ENCODE measurements at places on chromosomes 3 and 15.

DNA sequence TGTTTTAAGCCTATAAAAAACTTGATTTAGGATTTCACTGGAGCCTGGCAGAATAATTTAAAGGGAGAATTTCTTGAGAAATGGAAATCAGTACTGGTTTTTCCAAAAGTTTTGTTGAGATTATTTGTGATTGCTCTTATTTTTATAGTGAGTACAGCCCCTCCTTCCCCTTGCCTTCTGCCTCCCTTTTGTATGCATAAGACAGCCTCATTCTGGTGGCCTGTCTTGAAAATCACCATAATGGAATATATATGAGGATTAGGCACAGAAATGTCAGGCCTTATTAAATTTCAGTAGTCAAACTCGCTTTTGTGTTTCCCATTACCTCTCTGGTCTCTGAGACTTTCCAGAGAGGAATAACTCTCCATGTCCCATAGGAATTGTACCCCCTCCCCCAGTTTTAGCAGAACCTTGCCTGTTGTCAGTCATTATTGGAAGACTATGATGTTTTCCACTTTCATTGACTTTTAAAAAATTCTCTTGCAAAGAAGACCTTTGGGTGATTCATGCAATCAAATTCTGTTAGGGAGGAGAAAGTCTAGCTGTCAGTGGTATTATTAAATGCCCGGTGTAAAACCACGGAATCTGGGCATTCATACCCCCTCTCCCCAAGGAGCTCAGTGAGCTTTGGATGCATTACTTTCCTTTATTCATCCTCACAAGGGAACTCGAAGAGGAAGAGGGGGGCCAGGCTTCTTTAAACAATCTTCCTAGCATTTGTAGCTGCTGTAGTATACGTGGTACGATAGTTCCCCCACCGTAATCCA lies 171.6 kb upstream of the TSC22D2 start:
- DNase-seq, result no peak

- no peak for DNase-seq
Observed at GRCh38 chr15:41883484-41883825, 10.4 kb downstream of the SPTBN5 start.

DNA sequence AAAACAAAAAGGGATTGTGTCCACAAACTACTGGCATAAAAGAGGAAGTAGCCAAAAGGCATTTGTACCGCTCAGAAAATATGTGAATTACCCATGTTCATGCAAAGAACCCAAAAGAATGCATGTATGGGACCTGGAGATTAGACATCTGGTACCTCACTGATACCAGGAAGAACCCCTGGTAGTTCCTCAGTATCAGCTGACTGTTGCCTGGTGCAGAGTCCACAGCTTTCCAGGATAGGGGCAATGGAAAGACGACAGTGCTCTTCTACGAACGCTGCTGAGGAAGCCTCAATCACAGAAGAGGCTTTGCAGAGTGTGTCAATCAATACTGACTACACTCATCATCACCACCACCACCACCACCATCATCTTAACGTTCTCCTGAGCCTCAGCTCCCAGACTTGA lies 63.3 kb downstream of the ATP8B4 start:
- DNase-seq, result no peak

DNA sequence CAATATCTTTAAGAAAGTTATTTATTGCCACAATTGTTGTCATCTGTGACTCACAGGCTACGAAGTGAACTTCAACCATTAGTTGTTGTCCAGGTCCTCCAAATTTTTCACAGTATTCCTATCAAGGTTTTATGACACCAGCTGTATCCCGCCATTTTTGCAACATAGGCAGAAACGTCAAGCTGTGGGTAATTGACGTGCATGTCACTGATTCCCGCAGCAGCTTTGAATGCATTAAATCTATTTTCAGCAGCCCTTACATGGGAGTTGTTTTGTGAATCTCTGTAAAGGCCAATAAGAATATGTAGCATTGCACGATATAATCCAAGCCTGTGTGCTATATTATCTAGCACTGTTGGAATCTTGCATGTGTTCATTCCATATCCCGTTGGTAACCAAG lies 109.1 kb upstream of the TOPAZ1 start:
- no peak for DNase-seq

GRCh38 chr3:11214451-11214978 lies 57.7 kb upstream of the ATG7 start:
- DNase-seq, result no peak

- DNase-seq, result no peak
Observed at GRCh38 chr3:150068440-150069153, 97.9 kb upstream of the PFN2 start.

DNA sequence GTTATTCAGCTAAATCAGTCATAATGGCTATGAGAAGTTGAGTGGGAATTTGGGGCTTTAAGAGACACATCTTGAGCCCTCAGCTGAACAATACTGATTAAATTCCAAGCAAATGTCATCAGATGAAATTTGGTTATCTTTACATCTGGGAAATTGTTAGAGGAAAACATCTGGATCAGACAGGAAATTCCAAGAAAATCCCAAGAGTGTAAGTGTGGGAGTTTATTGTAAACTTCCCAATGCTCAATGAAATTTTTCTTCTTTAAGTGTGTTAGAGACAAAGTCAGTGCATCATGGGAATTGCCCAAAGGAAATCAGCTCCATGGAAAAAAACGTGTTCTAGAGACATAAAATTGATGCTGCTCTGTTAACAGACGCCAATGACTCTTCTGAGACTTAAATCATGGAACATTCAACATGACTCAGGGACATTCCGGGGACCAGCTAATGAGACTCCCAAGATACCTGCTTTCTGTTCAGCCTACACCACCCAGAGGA lies 19.8 kb upstream of the DCLK3 start:
- no peak for DNase-seq

DNA sequence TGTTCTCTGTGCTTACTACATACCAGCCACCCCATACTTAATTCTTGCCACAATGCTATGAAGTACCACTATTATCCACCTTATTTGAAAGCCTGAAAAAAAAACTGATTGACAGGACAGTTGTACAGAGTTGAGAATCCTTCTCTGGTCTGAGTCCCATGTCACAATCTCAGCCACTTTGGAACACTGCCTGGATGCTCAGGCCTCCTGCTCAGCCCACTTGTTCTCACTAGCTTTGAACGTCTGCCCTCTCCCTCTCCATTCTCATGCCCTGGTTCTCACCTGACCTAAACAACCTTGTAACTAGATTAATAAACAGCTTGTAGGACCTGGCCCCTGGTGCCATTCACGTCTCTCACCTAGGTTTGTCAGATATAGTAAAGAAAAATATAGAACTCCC lies 53.9 kb downstream of the TRIM69 start:
- DNase-seq, result no peak

DNA sequence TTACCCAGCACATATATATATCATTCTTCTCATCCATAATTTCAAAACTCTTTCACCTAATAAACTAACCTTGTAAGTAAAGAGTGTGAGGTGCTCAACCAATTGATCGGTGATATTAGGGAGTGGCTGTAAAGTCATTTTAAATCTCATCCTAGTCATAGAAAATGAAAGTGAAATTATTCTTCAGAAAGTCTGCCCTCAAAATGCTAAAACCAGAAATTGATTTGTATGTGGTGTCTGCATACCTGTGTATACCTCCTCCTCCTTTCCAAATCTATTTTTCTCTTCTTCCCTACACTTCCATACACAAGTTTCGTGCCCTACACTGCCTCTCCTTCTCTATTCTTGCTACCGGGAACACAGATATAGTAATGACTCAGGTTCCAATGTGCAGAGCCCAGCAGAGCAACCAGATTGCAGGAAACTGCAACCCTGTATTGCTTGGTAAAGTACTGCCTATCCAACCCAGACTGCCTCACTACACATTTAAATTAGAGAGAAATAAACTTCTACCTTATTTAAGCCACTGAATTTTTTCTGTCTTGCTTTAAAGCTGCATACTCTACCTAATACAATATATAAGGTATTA lies 7.4 kb upstream of the TBC1D5 start:
- DNase-seq, result no peak

DNA sequence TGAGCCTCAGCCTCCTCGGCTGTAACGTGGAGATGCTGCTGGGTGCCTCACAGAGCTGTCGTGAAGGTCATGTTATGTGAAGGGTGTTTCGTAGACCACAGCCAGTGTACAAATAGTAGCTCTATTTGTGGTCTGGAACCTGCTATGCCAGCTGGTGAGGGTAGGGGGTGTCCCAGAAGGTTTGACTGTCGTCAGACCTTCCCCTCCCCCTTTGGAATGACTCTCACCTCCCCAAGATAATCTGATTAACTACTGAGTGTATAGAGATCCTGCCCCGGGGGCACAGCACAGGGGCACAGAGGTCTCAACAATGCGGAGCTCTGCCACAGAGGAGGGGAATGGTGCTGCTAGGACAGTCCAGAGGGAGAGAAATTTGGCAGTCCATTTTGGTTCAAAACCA lies 20.5 kb downstream of the FGD5 start:
- no peak for DNase-seq

DNA sequence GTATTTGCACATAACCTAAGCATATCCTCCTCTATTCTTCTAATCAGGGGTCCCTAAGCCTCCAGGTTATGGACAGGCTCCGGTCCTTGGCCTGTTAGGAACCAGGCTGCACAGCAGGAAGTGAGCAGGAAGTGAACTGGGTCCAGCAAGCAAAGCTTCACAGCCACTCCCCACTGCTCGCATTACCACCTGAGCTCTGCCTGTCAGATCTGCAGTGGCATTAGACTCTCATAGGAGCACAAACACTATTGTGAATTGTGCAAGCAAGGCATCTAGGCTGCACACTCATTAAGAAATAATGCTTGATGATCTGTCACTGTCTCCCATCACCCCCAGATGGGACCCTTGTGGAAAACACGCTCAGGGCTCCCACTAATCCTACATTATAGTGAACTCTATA lies 9.8 kb downstream of the MSL2 start:
- DNase-seq, result peak; percentile 83

DNA sequence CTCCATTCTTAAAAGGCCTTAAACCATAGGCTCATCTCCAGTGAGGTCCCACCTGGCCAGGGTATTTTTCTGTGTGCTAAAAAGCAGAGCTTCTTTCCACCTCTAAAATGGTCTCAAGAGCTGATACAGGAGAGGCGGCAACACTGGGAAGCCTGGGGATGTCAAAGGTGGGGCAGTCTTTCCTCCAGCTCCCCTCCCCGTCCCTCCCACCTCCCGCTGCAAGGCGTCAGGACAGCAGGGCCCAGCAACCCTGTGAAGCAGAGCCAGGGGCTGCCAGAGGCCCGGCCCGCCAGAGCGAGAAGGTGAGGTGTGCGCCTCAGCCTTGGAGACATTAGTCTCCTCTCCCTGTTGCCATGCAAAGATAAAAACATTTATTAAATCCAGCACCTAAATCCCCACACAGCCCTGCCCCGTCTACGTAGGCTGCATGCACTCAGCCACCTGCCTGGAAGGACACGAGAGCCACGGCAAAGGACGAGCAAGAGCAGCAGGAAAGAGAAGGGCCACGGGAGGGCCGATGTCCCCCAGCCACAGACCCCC lies 75.6 kb downstream of the FAM174B start:
- no peak for DNase-seq

DNA sequence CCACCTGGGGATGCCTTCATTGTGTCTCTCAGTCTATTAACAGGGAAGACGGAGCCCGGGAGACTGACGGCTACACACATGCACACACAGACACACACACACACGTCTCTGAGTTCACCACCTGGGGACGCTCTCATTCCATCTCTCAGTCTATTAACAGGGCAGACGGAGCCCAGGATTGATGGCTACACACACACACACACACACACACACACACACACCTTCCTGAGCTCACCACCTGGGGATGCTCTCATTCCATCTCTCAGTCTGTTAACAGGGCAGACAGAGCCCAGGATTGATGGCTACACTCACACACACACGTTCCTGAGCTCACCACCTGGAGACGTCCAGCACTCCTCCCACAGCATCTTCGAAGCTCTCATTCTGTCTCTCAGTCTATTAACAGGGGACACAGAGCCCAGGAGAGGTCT lies 143.9 kb downstream of the OR4M2 start:
- DNase-seq, result no peak

GRCh38 chr3:44208086-44208485 lies 33.6 kb upstream of the TOPAZ1 start:
- no peak for DNase-seq
